IPS-NIHi11 (cell line): ENCODE measurements at places on chromosomes 5 and 9.
A peak's percentile ranks its signal among the peaks of the same experiment; 100 is the strongest.

- no peak for DNase-seq
Observed at GRCh38 chr9:23621924-23622323, 204.1 kb downstream of the ELAVL2 start.

- no peak for DNase-seq
Observed at GRCh38 chr9:132460240-132460639, 50.2 kb downstream of the CFAP77 start.

GRCh38 chr5:153157156-153157555 is 333.3 kb upstream of the GRIA1 start:
- no peak for DNase-seq

DNA sequence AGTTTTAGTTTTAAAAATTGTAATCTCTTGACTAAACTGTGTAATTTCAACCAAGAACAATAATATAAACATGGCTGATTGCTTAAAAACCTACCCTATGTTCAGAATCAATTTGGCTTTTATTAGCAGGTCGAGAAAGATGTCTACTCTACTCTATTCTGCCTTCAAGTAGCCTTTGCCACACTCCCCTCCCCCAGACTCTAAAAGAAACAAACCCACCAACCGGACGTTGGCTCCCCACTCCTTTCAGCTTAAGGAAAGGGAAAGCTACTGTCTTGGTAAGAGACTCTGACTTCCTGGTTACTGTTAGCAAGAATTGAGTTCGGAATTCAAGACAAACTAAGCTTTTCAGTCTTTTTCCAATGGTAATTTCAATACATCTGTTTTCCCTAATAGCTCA is 46.7 kb downstream of the TNFAIP8 start:
- DNase-seq: peak; percentile 19

GRCh38 chr5:177550122-177550521 is 4.2 kb downstream of the FAM193B start:
- no peak for DNase-seq

GRCh38 chr5:87109746-87110145 is 157.9 kb upstream of the RASA1 start:
- no peak for DNase-seq

DNA sequence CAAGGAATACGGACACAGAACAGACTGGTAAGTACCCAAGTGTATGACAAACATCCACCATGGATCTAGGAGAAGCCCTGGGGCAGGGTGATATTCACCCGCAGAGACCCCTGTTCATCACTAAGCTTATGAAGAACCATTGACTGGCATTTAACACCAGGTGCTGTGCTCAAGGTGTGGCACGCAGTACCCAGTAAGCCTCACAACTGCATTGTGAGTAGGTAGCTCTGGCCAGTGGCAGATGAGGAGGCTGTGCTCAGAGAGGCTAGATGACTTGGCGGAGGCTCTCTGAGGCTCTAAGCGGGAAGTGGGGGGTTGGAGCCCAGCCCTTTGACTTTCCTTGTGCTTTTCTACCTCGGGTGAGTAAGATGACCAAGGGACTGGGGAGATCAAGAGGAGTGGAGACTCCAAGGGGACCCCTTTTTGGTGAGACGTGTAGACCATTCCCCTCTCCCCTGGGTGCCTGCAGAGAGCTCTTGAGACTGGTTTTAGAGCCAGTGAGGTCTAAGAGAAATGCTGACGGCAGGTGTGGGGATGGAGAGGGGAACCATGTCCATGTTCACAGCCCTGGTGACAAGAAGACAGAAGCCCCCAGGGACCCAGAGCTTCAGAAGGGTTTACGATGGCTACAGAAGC is 70.8 kb downstream of the IL6ST start:
- no peak for DNase-seq

DNA sequence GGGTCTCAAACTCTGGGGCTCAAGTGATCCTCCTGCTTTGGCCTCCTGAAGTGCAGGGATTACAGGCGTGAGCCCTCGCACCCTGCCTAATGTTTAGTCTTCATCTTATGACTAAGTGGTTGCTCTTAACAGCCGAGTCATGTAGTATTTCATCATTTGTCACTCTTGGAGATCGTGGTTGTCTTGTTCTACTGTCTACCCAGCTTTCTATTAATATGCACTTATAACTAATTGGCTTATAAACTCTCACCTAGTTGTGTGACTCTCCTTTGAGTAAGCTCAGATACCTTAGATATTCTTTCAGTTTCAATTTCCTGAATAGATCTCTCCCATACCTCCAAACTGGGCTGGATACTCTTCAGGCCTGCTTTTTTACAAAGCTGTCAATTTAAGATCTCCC is 19.9 kb downstream of the SLC44A1 start:
- DNase-seq: no peak

- DNase-seq: peak; percentile 56
Observed at GRCh38 chr5:177382423-177383029, 1.7 kb upstream of the SLC34A1 start.

DNA sequence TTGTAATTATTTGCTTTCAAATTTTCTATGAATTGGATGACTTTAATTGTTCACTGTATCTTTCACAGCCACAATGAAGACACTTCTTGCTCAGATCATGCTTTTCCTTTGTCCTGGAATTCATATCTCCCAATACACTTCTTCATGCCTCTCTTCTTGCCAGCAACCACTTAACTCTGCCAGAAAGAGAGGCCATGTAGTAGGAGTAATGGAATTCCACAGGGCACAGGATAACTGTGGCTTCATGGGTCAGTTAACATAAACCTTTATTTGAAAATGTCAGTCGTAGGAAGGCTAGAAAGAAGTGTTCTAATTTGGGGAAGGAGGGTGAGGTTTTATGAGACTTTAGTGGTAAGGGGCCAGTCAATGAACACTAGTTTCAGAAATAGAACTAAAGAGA is 190.3 kb downstream of the TMEM167A start:
- no peak for DNase-seq

GRCh38 chr5:179128041-179128365 is 67.8 kb downstream of the ZNF354C start:
- no peak for DNase-seq

DNA sequence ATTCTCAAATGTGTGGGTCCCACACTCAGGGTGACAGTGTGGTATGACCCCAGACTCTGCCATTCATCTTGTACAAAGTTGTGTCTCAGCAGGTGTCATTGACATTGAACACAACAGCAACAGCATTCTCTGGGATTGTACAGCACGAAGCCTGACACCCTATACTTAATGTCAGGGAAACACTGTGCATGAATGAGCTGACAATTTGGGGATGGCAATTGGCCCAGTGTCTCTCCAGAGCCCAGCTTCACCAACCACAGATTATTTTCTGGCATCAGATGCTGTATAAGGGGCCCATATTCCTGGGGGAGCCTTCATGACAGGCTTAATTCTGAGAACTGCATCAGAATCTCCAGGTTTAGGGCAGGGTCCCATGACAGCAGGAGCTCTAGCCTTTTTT is 143.2 kb downstream of the GCNT1 start:
- DNase-seq: no peak

GRCh38 chr5:162052676-162053075 is 14.9 kb upstream of the GABRG2 start:
- DNase-seq: no peak

- no peak for DNase-seq
Observed at GRCh38 chr9:126860757-126861466, 473 bp downstream of the ZBTB34 start.

GRCh38 chr5:125214080-125214479 is 467.6 kb upstream of the ZNF608 start:
- DNase-seq: no peak

DNA sequence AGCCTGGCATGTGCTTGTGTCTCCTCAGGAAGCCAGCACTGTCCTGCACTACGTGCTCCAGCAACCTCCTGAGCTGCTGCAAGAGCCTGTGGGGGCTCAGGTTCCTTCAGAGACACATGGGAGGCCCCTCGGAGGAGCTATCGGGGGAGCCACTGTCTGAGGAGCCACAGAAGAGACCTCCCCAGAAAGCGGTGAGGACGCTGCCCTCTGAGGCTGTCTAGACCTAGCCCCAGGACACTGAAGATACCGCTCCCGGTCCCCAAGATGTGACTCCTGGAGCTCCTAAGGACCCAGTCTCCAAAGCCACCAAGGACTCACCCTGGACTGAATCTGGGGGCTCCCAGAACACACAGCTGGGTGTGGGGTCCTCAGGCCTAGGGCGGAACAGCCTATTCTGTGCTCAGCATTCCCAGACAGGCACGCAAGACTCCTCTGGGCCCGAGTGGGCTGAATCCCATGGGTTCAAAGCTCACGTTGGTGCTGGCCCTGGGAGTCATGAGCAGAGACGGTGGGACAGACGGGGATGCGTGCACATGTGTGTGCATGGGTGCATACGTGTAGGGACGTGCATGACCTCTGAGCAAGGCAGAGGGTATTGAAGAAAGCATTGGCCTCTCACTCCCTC is 50.0 kb downstream of the HRH2 start:
- DNase-seq: no peak

- no peak for DNase-seq
Observed at GRCh38 chr5:113047733-113048652, 71.4 kb downstream of the DCP2 start.

DNA sequence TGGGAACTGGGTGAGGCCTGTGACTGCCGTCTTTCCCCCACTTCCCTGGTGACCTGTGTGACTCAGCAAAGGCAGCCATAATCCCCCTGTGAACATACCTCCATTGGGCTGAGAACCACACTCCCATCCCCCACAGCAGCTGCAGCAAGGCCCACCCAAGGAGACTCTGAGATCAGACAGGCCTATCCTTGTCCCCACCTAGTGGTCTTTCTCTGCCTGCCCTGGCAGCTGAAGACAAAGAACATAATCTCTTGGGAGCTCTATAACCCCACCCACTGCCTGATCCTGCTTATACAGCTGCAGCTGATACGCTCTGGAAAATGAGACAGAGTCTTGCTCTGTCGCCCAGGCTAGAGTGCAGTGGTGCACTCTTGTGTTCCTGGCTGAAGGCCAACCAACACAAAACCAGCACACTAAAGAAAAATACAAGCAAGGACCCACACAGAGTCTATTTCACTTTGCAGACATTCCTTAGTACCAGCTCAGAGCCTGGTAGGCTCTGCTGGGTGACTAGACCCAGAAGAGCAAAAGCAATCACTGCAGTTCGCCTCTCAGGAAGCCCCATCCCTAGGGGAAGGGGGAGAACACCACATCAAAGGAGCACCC is 106.7 kb downstream of the MCTP1 start:
- DNase-seq: peak; percentile 57

DNA sequence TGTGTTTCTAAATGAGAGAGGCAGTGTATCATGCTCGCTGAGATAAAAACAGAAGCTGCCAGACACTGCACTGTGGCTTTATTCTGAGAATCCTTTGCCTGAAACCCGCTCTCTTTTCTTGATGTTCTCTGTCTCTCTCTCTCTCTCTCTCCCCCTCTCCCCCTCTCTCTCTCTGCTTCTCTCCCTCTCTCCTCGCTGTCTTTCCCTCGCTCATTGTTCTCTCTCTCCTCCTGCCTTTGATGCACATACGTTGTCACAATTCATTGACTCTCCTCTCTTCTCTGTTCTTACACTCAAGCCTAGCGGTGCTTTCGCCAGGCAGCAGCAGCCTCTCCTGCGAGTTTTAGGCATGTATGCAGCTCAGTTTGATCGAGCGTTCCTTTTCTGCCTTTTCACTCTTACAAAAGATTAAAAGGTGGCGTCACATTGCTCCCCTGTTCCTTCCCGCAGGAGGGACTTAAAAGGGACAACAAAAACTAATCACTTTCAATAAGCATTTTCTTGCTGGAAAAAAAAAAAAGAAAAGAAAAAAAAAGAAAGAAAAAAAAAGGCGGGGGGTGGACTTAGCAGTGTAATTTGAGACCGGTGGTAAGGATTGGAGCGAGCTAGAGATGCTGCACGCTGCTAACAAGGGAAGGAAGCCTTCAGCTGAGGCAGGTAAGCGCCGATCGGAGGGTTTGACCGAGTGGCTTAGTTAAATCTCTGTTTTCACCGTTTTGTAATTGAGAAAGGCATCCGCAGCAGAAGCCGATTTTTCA is 717.9 kb upstream of the WWC1 start:
- peak; percentile 62 for DNase-seq

DNA sequence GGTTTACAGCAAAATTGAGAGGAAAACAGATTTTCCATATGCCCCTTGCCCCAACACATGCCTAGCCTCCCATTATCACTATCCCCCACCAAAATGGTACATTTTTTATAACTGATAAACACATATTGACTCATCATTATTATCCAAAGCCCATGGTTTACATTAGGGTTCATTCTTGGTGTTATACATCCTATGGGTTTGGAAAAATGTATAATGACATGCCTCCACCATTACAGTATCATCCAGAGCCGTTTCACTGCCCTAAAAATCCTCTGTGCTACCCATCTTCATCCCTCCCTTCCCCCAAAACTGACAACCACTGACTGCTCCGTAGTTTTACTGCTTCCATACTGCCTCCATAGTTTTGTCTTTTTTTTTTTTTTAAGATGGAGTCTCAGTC is 111.1 kb downstream of the ACTL7B start:
- no peak for DNase-seq

GRCh38 chr5:43006424-43007202 is 33.5 kb downstream of the ANXA2R start:
- DNase-seq: no peak

DNA sequence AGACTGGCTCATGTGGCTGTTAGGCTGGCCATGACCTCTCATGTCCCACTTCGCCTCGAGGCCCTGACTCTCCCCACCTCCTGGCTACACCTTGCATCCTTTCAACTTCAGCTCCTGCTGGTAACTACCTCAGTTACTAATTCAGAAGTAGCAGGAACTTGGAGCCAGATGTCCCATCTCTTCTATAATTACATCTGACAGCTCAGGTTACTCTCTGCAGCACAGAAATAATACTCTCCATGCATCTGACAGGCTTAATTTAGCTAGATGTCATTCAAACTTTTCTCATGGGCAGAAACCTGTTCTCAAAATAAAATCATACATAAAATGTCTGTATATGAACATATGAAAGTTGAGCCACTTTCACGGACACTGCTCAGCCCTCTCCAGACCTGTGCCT is 92.2 kb upstream of the IL33 start:
- no peak for DNase-seq

DNA sequence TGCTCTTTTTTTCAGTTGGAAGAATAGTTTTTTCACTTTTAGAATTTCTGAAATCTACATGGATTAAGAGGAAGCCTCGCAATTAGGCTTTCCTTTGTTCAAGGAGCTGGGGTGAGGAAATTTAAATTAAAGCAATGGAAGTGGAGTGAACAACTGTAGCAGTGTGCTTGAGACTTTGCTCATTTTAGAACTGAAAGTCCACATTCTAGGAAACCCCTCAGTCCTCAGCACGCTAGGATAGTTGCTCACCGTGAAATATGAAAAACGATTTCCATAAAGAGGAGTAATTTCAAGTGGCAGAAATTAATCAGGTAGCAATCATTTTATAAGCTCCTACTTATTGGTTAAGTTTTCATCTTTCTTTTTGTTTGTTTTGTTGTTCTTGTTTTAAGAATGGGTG is 243.0 kb upstream of the ITGA1 start:
- no peak for DNase-seq
